ENCODE measurements at places on chromosomes 2 and 18.

DNA sequence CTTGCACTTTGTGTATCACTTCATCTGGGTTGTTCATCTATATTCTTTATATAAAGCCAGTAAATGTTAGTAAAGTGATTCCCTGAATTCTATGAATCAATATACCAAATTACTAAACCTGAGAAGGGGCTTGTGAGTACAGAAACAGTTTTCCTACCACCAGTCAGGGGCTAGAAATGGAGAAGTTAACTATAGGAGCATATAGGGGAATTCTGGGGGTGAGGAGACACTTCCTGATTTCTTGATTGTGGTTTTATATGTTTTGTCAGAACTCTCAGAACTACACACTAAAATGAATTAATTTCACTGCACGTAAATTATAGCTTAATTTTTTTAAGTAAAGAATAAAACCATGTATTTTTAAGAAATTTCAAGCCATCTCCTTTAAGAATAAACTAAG is 93.7 kb downstream of the SESTD1 start:
- DNase-seq = no peak

DNA sequence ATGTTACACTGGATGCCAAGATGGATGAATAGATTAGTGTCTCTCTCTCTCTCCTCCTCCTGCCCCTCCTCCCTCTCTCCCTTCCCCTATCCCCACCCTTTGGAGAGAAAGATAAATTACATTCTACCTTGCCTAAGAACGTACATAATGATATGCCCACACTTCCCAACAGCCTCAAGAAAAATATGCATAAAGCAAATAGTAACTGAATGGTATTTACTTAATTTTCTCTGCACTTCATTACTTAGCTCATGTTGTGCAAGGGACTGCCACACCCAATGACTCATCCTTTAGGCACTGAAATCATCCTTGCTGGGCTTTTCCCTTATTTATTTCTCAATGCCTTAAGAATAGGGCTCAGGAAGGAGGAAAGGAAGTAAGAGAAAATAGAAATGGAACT is 137.3 kb upstream of the PID1 start:
- no peak for DNase-seq

DNA sequence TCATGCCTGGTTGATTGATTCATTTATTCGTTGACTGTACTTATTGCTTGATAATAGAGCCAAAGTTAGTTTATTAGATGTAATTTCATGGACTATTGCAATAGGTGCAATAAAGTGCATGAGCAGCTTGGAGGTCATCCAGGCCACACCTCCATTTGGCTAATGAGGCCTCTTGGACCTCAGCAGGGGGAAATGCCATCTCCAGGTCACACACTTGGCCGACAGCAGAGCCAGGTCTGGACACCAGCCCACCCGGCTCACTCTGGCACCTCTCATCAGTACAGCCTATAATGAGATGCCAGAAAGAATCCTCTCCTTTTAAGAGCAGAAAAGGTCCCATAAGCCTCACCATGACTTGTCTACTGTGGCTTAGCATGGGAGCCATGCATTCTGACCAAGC is 71.2 kb upstream of the AFF3 start:
- no peak for DNase-seq

GRCh38 chr2:37816686-37817085 is 108.4 kb upstream of the RMDN2 start:
- no peak for DNase-seq

- no peak for DNase-seq
Measured at GRCh38 chr2:129334696-129335410, 644.6 kb upstream of the RAB6C start.

- DNase-seq = no peak
Measured at GRCh38 chr2:25054720-25055119, 12.8 kb downstream of the EFR3B start.

- peak; percentile 47 for DNase-seq
Measured at GRCh38 chr18:48896875-48897511, 53.8 kb downstream of the SMAD7 start.

DNA sequence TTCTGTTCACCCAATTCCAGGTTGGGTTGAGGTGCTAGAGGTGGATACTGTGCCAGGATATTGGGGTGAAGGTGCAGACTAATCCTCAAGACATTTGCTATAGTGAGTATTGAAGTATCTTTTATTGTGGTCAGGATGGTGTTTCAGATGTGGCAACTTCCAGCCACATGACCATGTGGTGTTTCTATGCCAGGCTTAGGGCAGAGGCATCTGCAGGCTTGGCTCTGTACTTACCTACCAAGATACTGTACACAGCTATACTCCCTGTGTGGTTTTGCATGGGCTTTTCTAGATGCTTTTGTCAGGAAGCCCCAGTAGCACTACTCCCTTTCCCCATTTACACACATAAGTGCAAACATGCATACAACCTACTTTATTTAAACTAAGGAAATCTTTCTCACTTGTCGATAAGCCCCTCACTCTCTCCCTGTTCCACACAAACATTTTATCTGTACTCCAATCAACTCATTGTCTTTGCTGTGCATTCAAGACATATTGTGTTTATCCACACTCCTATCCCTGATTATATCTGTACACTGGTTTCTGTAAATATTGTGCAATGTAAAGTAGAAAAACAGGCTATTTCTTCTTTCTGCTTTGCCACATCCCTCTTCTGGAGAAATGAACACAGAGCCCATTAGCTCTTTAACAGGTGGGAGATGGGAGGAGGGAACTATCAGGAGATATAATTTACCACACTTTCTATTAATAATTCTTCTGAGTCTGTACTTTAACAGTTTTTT is 12.3 kb downstream of the ARL6IP6 start:
- DNase-seq = peak; percentile 74

DNA sequence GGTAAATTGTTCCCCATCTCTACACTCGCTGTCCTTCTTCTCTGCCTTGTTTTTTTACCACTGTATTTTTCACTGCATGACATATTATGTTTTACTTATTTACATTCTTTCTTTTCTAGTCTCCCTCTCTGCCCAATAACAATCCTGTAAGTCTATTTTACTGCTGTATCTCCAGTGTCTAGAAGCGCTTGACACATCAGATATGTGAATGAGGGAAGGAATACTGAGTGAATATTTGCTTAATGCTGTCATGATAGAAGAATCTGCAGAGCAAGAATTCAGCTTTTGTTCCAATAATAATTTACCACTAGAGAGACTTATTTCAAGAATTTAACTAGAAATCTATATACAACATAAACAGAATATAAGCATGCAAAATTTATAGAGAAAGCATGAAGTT is 99.5 kb downstream of the GALNT13 start:
- DNase-seq = no peak

DNA sequence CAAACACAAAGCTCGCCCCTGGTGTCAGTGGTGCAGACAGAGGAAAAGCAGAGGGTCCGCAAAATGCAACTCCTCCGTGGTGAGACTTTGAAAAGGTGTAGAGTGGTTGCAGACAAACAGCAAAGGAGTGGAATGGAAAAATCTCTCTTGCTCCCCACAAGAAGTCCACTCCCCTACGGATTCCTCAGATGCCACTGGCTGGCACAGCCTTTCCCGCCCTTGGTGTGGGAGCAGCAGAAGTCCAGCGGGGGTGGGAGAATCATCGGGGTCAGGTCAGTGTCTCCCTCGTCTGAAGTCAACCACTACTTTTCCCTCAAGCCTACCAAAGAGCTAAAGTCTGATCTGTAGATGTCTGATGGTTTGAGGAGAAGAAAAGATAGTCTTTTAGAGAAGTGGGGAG is 22.3 kb upstream of the B3GNT7 start:
- DNase-seq = no peak

- no peak for DNase-seq
Measured at GRCh38 chr2:25268139-25268538, 73.6 kb downstream of the DNMT3A start.

- no peak for DNase-seq
Measured at GRCh38 chr2:197706839-197707207, 1.7 kb downstream of the MARS2 start.

DNA sequence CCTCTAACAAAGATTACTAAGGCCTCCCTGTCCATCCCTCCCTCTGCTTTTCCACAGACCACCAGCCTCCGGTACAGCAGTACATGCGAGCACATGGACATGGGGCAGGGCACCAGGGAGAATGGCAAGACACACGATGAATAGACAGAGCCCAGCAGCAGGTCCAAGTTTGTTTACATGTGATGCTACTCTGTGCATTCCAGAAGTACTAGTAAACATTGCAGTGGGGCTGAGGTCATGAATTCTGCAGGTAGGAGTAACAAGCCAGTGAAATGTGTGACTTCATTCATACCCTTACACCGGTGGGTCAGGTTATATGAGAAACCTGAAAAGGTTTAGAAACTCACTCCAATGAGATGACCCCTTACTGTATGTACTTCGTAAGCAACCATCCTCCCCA is 205.7 kb downstream of the BCL11A start:
- DNase-seq = no peak

DNA sequence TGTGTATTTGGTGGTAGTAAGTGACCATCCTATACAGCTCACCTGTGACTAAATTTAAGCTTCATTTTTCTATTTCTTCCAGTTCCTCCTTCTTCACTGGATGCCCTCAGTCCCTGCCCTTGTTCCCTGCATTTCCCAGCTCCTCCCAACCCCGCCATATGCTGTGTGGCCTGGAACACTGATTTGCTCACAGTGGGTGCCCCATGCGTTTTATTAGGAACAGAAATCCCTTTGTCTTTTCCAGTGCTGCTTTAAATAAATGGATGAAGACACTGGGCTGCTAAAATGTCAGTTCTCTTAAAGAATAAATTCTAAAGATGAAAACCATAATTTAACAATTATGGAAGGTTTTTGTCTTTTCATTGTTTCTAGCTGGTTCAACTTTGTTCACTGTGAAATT is 477.3 kb downstream of the DCDC2C start:
- DNase-seq = no peak

DNA sequence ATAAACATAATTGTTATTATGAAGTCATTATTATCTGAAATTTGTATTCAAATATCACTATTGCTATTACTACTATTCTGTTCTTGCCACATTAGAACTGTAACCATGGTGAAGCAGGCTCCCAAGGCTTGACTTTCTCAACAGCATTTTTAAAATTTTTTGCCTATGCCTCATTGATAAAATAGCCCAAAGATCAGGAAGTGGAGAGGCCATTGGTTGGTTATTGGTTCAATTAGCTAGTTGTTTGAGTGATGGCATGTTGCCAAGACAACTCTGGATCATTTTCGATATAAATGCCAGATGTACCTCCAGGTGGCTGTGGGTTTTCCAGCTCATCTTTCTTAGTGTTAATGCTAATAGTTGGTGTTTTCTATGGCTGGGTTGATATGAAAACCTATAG is 513.5 kb downstream of the TRIB2 start:
- DNase-seq = no peak

DNA sequence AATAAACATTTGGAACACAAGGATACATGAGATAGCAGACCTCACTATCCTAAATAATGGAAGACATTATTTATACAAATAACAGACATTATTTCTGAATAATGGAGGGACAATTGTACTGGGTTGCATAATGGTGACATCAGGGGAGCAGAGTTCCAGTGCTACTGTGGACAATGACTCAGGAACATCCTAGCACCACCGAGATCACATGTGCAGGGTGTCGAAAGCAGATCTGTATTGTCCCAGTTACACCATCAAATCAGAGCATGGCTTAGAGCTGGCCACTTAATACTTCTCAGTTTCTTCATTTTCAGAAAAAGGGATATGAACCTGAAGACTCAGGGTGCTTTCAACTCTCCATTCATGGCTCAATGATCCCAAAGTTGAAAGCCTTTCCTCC is 249.1 kb upstream of the RBMS1 start:
- no peak for DNase-seq

GRCh38 chr2:187057466-187057865 is 208.5 kb upstream of the ZSWIM2 start:
- DNase-seq = no peak

- DNase-seq = no peak
Measured at GRCh38 chr2:108560895-108561530, 26.7 kb downstream of the LIMS1 start.

GRCh38 chr2:26347286-26347865 is 787 bp upstream of the ADGRF3 start:
- peak; percentile 11 for DNase-seq

DNA sequence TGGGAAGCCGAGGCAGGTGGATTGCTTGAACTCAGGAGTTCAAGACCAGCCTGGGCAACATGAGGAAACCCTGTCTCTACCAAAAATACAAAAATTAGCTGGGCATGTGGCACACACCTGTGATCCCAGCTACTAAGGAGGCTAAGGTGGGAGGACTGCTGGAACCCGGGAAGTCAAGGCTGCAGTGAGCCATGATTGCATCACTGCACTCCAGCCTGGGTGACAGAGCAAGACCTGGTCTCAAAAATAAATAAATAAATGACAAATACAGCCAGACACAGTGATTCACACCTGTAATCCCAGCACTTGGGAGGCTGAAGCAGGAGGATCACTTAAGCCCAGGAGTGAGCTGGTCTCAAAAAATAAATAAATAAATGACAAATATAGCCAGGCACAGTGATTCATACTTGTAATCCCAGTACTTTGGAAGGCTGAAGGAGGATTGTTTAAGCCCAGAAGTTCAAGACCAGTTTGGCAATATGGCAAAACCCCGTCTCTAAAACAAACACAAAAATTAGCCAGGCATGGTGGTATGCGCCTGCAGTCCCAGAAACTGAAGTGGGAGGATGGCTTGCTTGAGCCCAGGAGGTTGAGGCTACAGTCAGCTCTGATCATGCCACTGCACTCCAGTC is 6.2 kb downstream of the KANSL3 start:
- no peak for DNase-seq

DNA sequence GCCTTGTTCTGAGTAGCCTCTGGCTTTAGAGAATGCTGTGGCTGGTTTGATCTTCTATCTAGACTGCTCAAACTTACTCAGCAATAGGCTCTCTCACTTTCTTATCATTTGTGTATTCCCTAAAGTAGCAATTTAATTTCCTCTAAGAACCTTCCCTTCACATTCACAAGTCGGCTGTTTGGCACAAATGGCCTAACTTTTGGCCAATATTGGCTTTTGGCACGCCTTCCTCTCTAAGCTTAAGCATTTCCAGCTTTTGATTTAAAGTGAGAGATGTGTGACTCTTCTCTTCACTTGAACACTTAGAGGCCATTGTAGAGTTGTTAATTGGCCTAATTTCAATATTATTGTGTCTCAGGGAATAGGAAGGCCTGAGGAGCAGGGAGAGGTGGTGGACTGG is 219.5 kb upstream of the PXDN start:
- DNase-seq = no peak

DNA sequence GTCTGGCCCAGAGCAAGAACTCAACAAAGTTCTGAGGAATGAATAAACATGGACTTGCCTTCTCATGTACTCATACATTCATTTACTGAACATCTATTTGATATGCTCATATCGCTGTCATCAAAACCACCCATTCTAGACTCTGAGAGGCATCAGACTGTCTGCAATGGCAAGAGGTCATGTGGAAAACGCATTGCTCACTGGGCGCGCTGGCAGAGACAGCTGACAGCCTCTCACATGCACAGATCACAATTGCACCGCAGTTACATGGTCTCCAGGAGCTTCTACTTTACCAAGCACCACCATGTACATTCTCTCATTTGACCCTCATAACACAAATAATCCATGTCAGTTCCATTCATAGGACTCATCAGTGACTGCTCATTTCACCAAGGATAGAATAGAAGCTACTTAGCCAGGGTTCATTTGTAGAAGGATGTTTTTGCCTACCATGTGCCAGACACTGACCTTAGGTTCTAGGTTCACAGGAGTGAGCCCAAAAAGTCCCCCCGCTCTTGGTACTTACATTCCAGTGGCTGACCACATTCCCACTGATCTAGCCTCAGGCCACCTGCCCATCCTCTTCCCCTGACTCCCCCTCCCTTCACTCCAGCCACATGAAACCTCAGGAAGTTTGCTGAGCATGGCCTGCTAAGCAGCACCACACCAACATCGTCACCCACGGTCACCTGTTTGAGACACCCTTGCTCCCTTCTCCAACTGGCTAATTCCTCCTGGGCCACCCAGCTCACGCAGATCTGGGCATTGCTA is 6.1 kb downstream of the FAM124B start:
- DNase-seq = no peak

Data from CD4-positive, alpha-beta T cell treated with Interleukin-21 for 1 hour (primary cell).